ENCODE measurements at places on chromosomes 4 and X.
A peak's percentile ranks its signal among the peaks of the same experiment; 100 is the strongest.

- DNase-seq = no peak
Observed at GRCh38 chr4:186840222-186840701, 116.6 kb upstream of the FAT1 start.

GRCh38 chr4:125658773-125659172, 344.0 kb downstream of the FAT4 start:
- no peak for DNase-seq

DNA sequence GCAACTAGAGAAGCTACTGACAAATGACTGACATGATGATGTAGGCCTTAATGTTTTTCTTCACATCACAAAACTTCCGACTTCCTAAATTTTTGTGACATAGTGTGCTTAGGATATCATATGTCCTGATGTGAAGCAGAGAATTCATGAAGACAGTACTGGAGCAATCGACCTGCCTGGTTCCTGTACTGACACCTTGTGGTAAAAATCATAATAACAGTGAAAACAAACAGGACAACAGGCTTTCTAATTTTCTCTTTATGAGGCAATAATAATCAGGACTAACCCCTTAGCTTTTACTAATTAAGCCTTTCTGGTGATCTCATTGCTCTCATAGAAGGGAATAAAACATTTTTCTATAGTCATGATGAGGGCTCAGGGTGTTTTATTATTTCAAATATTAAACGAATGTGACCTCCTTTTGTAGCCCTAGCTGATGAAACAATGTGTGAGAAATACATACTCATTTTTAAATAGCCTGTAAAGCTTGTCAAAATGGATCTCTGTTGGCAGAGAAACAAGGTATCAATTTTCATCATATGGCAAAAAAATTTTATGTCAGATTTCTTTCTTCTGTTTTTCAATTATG, 158.4 kb downstream of the TENT5D start:
- DNase-seq = peak; percentile 2

- DNase-seq = no peak
Observed at GRCh38 chr4:47386561-47387235, 76.8 kb downstream of the COMMD8 start.

- DNase-seq = no peak
Observed at GRCh38 chr4:66568001-66568400, 897.7 kb upstream of the EPHA5 start.

DNA sequence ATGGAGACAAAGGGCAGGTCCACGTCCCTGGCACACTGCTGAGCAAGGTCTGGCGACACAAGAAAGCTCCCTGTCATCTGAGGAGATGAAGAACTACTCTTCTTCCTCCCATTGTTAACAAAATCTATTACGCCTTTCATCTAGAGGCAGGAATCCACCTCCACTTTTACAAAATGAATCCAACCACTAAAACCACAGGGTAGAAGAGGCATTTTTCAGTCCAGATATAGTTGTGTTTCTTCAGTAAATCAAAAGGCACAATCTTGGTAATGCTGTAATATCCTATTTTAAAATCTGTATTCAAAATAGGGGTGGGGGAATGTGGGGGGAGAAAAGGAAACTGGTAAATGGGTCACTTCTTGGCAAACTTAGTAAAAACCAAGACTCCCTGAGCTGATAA, 101.4 kb downstream of the CDS1 start:
- no peak for DNase-seq

GRCh38 chrX:40087425-40088298, 10.1 kb downstream of the BCOR start:
- no peak for DNase-seq

DNA sequence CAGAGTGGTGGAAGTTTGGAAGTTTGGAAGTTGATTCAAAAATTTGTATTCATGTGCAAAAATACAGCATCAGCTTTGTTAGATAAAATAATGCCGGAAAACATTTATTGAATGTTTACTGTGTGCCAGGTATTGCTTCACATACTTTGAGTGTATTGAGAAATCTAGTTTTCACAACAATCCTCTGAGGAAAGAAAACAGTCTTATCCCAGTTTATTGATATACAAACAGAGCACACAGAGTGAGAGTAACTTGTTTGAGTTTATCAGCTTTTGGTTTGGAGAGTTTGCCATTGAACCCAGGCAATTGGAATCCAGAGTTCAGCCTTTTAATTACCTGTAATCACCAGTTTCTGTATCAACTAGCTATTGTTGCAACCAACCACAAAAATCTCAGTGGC, 127.2 kb upstream of the RPS6KA3 start:
- peak; percentile 38 for DNase-seq

- DNase-seq = no peak
Observed at GRCh38 chrX:1487401-1487800, 34.7 kb upstream of the ASMTL start.

DNA sequence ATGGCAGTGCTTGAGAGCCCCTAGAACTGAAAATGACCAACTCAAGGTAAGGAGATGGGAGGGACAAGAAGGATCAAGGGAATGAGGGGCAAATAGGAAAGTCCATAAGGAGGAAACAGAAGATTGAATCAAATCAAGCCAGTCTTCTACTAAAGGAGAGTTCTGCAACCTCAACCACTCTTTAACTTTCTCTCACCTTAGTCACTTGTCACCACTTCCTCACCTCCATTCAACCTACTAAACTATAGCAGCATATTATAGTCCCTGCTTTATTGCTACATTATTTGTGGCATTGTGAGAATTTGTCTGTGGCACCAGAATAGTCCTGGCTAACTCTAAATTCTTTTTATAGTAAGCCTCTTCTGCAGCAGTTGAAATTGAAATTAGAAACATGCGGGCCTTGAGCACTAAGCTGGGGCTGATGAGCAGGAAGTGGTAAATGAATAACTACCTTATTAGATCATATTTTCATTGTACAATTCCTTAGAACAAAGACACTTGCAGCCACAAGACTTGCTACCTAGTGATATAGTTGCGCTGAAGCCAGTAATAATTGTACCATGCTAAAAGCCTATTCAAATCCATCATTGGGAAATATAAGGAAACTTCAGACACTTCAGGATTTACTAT, 336.9 kb downstream of the ZNF674 start:
- no peak for DNase-seq

- no peak for DNase-seq
Observed at GRCh38 chr4:104128031-104128849, 366.5 kb downstream of the CXXC4 start.

- no peak for DNase-seq
Observed at GRCh38 chrX:24334461-24334860, 20.6 kb upstream of the SUPT20HL2 start.

DNA sequence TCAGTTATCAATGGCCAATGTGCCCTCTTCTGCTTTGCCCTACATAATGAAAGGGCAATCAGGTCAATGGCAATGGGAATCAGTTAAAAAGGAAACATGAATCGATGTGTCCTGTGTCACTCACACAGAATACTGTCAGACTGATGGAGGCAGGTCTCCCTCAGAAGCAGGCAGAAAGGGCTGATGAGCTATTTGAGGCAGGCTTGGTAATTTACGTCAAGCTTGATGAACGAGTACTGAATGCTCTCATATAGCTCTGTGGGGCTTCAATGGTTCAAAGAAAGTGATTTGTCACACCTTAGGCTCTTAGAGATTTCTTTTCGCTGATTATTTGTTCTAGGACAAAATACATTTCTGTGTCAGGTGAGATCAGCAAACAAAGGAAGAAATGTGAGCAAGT, 22.6 kb upstream of the TBC1D1 start:
- DNase-seq = no peak

- no peak for DNase-seq
Observed at GRCh38 chr4:77188498-77189220, 31.7 kb downstream of the CCNG2 start.

GRCh38 chr4:7928711-7929110, 10.9 kb downstream of the AFAP1 start:
- DNase-seq = no peak

DNA sequence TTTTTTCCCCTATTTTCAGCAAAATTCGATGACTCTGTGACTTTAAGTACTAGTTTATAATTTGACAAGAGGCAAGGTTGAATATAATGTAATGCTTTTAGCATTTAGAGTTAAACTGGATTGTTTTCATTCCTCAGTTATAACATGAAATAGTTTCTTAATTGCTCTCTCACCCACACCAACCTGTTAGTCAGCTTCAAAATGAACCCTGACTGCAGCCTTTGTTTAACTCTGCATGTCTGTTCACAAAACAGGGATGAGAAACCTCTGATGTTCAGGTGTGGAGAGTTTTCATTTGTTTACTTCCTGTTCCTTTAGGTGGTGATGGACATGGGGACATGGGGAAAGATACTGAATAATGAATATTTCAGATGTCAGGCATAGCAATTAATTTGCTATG, 49.9 kb upstream of the MND1 start:
- no peak for DNase-seq

- DNase-seq = no peak
Observed at GRCh38 chr4:23923141-23923540, 33.3 kb upstream of the PPARGC1A start.

GRCh38 chrX:5648941-5649568, 579.6 kb downstream of the NLGN4X start:
- DNase-seq = no peak

DNA sequence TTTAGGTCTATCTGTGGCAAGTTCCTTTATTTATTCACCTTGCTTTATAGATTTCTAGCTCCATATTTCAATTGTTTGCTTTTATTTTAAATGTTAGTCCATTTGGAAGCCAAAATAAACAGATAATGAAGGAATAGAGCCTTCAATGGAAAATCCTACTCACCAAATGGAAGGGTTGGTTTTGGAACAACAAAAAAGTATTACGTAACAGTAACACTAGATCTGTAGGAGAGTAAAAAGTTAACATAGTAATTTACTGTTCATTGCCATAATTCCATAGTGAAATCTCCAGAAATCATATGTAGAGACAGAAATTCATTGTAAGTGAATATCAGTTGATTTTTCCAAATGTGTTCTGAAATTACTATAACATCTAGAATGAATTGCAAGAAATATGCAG, 34.6 kb downstream of the NWD2 start:
- DNase-seq = no peak

GRCh38 chrX:120136840-120137239, 21.1 kb upstream of the RHOXF1 start:
- no peak for DNase-seq

GRCh38 chr4:3727847-3728469, 38.2 kb upstream of the ADRA2C start:
- DNase-seq = no peak

- no peak for DNase-seq
Observed at GRCh38 chr4:95061220-95061619, 303.5 kb downstream of the BMPR1B start.

- no peak for DNase-seq
Observed at GRCh38 chr4:40521957-40522356, 107.7 kb downstream of the RBM47 start.

All from inflammatory macrophage treated with lipopolysaccharide for 4 hours (primary cell).